Activated CD8-positive, alpha-beta memory T cell treated with anti-CD3 and anti-CD28 coated beads for 1 hour (primary cell): ENCODE measurements at places on chromosomes 2 and 18.

DNA sequence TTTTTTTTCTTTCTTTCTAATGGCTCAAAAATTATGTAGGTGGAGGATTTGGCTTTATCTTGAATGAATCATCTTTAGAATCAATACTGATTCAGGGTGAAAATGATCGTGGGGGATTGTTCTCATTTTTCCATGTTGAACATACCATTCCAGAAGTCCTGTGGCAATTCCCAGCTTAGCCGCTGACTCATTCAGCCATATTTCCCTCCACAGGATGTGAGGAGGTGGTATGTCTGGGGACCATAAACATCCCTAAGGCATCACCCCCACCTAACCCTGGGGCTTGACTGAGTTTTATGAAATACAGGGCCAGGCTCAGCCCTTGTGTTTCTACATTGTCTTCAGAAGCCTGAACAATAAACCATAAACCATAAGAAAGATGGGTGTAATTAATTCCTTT is 92.7 kb upstream of the FN1 start:
- no peak for DNase-seq

GRCh38 chr18:22632191-22632590 is 214.5 kb upstream of the CTAGE1 start:
- DNase-seq = no peak

DNA sequence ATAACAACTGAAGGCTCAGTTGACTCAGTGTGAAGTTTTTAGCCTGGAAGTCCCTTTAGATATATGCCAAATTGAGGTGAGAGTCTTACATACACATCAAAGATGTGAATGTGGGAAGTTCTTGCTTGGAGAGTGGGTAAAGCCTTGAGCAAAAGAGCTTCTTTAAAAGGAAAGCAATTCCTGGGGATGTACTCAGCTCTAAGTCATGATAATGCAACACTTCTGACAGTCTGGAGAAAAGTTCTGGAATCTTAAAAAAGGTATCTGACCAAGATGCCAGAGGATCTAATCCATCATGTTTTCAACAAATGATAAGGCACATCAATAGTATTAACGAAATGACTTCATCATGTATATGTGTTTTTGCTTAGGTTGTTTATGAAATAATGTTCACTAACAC is 351.2 kb downstream of the CDH19 start:
- DNase-seq = no peak

DNA sequence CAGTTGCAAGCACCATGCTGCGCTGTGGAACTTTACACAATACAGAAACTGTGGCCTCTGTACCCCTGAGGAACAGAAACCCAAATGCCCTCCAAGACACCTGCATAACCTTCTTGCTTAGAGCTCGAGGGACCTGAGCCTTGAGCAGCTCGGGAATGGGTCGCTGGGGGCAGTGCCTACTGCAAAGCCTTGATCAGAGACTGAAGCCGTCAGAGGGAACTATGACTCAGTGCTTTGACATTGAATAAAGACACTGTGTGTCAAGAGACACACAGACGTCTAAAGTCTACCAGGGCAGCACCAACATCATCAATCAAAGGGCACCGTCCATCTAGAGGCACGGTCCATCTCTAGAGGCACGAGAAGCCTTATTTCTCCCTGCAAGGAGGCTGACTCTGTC is 30.6 kb downstream of the GPR45 start:
- DNase-seq = no peak

- no peak for DNase-seq
These were observed 33.4 kb upstream of the SLC9A2 start for GRCh38 chr2:102585847-102586404.

DNA sequence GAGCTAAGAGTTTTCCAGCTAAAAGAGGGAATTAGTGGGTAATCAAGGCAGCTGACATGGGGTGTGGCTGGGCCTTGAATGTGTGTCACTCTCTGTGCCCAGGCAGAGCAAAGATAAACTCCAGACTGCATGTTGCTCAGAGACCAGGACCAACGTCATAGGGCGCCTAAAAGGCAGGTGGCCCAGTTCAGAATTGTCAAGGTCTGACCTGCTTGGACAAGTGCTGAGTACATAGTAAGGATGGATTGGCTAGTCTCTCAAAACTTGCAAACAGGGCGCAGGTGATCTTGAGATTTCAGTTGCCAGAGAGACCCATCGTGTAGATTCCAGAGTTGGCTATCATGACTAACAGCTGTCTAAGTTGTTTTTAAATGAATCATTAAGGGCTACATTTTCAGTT is 19.0 kb downstream of the CLUL1 start:
- no peak for DNase-seq

- no peak for DNase-seq
These were observed 205.5 kb downstream of the RNF152 start for GRCh38 chr18:61687317-61687716.

DNA sequence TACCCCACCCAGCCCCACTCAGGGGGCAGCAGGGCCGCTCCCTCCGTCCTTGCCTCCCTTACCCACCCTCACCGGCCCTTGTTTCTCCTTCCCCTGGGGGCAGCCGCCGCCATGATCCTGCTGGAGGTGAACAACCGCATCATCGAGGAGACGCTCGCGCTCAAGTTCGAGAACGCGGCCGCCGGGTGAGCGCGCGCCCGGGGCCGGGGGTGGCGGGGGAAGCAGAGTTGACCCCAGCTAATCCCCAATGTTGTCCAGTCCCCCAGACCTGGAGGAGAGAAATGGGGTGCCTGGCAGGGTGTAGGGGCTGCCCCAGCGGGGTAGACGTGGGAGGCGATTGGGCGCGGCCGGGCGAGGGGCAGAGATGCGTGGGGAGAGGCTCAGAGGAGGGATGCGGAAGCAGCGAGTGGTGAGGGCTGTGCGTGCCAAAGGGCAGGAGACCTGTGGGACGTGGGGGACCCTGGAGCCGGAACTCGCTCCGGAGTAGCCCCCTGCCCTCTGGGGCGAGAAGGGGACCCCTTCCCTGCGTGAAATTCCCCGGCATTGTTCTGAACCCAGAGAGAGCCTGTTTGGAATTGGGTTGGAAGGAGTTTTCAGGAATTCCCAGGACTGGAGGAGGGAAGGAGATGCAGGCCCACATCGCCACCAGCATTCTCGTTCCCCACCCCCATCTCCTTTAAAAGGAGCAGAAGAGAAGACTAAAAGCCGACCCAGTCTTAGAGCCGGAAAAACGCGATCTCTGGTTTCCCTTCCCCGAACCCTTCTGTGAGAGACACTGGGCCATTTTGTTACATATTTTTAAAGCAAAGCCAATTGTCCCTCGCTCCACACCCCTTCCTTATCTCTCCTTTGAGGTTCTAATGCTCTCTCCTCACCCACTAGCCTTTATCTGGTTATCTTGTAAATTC is 625 bp downstream of the ARPC2 start:
- peak; percentile 48 for DNase-seq
